ENCODE measurements at places on chromosomes 12 and 14. TPM values are rescaled to one million over a fixed set of nuclear protein-coding genes. Genes with fewer than 3 reads are reported as not detected.
A peak's percentile ranks its signal among the peaks of the same experiment; 100 is the strongest.

HOTAIR gene
- 2.2 TPM for polyA plus RNA-seq

SEL1L gene
- polyA plus RNA-seq: 89.2 TPM

NYNRIN gene
- polyA plus RNA-seq: 54.6 TPM

MPHOSPH9 gene
- 55.9 TPM for polyA plus RNA-seq

PGF gene
- 5.5 TPM for polyA plus RNA-seq

OAS1 gene
- 14.3 TPM for polyA plus RNA-seq

KRT8 gene
- 223 TPM for polyA plus RNA-seq

TAS2R20 gene
- polyA plus RNA-seq: 3.2 TPM

DBX2 gene
- 0.08 TPM for polyA plus RNA-seq

- DNase-seq: no peak
Observed at GRCh38 chr12:88419794-88420193, 160.5 kb downstream of the KITLG start.

- DNase-seq: no peak
Observed at GRCh38 chr12:99277591-99278379, 369.8 kb upstream of the GARIN6 start.

GRCh38 chr12:76666290-76666835, 97.6 kb upstream of the ZDHHC17 start:
- DNase-seq: no peak

GRCh38 chr14:63981569-63981968, 128.8 kb downstream of the SYNE2 start:
- no peak for DNase-seq

DNA sequence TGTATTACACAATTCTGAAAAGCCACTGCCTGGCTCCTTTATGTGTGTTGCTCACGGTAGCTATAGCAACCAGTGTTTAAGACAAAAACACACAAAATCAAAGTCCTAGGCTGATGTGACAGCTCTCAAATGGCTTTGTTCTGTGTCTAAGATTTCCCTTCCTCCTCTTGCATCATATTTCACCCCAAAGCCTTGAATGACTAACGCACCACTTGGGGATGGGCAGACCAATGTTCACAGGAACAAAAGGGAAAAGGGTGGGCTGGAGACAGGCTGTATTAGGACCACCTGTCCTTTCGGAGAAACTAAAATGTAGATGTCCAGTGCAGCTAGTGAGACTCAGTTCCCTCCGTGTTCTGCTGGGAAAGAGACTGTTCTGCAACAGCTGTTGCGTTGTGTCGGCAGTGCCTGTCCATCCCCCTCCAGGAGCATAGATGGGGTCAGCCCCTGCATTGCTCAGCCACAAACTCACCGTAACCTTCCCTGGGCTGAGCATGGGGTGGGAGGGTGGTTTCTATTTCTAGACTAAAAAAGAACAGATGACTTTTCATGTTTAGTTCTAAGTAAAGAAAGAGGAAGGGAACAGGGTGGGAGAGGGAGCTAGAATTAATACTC, 26.8 kb upstream of the DAAM1 start:
- peak; percentile 76 for DNase-seq

GRCh38 chr12:119006746-119007145, 25.4 kb downstream of the SRRM4 start:
- DNase-seq: no peak

DNA sequence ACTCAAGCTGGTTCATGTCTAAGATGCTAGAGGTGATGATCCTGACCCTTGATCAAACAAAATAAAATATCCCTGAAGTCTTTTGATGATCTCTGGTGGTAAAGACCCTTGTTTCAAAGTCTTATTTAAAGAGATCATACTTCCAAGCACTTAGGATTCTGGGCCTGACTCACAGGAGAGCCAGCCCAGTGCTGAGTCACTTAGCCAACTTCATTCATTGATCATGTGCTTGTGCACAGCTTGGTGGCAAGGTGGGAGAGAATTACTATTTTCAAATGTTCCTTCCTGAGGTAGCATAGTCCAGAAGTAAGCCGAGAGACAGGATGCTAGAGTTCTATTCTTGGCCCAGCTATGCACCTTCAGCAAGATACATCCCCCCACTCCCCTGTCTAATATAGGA, 40.6 kb downstream of the SCN8A start:
- no peak for DNase-seq

DNA sequence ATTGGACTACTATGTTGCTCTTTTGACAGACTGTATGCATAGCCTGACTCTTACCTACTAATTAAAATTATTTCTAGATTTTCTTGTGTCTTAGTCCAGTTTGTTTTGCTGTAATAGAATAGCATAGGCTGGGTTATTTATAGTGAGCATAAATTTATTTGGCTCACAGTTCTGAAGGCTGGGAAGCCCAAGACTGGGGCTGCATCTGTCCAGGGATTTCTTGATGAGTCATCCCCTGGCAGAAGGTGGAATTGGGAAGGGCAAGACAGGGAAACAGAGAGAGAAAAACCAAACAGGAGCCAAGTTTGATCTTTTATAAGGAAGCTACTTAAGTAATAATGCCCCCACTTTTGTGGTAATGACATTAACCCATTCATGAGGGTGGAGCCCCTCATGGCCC, 759.2 kb upstream of the LRFN5 start:
- DNase-seq: no peak

GRCh38 chr12:92603741-92604432, 98.9 kb upstream of the PLEKHG7 start:
- no peak for DNase-seq

- no peak for DNase-seq
Observed at GRCh38 chr14:87059060-87059839, 933.7 kb downstream of the GALC start.

DNA sequence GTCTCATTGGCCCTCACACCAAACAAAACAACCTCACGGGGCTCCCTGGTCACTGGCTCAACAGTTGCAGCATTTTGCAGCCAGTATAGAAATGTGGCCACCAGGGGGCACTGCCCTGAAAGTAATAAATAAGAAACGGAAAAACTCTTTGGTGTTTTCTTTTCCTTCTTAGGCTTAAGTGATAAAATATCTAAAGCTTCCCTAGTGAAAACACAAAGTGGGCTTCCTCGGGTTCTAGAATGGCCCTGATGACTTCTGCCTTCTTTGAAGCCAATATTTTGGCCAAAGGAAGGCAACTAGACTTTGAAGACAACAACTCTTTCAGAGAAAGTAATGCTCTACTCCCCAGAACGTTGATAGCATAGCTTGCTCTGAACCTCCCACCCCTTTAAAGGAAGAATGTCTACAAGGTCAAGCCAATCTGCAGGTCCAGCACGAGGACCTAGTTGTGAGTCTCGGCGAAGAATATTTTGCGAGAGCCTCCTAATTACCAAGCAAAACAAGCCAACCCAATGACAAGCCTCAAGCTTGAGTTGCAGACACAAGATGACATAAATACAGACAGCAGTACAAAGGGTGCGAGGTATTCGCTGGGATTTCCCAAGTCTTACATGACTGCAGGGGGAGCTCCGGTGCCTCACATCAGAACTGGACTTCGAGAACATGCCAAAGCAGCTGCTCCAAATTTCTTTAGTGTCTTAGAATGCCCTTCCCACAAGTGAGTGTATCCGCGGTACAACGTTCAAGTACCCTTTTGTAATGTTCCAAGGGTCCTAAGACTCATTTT, 2.6 kb downstream of the ITPK1 start:
- peak; percentile 82 for DNase-seq

DNA sequence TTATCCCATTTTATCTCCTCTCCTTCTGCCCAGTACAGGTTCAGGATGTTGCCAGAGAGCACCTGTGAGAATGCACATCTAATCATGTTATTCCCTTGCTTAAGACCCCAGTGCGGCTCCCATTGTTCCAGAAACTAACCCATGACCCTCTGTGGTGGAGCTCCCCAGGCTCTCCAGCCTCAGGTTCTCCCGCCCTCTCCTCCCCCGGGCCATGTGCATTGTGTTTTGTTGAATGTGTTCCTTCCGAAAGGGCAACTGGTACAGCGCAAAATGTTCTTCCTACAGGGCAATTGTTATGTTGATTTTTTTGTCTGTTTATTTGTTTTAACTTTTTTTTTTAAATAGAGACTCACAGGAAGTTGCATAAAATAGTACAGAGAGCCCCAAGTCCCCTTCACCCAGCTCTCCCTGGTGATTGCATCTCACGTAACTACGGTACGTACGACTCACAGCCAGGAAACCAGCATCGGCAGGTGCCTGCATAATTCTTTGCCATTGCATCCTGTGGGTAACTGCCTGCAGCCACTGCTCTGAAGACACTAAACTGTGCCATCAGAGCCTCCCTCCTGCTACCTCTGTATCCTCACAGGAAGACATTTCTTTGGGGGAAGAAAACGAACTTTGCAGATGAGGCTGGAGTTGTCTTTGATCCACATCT, 31.2 kb downstream of the TMEM132C start:
- no peak for DNase-seq

DNA sequence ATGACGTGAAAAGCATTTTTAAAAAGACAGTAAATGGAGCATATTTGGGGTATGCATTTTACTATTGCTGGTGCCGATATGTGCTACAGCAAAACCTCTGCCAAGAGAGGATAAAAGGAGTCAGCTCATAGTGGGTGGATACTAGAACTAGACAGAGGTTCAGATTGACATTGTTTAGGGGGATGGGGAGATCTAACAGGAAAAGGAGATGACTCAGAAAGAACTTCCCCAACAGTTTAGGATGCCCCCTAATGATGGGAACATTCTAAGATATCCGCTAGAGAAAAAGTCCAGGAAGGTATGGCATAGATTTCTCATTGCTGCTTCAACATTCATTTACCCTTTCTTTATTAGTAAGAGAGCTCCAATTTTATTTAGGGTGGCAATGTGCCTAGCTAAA, 110.5 kb upstream of the CLEC14A start:
- DNase-seq: no peak

GRCh38 chr14:76784266-76784874, 23.1 kb downstream of the VASH1 start:
- no peak for DNase-seq

DNA sequence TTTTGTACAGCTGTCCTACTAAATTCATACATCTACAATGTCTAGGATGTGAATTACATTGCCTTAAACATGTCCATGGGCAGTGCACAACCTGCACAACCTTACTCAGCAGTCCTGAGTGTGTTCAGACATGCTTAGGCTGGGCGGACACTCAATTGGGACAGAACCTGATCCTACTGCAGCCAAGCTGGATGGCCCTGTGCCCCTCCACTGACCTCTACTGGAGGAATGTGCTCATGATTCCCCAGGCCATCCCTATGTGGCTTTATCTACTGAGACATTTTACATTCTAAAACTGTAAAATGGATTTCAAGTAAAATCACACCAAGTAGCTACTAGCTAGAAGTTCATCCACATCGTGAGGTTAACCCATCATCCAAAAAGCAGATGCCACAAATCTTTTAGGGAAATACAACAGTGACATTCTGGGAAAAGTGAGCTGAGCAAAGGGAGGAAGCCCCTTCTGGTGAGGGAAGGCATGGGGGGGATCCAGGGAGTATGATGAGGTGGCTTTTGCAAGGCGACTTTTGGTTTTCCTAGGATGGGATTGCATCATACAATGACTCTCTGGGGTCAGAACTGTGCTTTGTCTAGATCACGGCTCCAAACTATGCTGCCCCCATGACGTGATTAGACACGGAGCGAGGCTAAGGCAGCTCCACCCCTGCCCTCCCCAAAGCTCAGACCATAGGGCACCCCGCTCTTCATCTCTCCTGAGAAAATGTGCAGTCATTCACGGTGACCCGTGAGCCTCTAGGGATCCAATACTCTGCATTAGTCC, 911.7 kb upstream of the TMEM132C start:
- no peak for DNase-seq

DNA sequence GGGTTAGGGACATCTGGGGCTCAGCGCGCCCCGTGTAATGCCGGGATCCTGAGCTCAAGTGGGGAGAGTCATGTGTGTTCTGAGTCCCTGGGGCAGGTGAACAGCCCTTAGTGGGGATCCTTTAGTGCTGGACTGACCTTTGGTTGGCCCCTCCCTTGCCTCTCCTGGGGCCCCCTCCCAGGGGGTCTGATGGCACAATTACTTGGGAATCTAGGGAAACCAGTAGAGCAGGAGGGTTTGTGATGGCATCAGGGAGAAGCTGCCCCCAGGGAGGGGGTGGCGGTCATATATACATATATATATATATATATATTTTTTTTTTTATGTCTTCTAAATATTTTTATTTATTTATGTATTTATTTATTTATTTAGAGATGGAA, at the start of gene MORN3:
Gene MORN3 (minus strand): TSS at position 134 of the 380 bp plus-strand sequence. CDS start 171 bp downstream, outside the sequence.
- DNase-seq: no peak

- DNase-seq: no peak
Observed at GRCh38 chr12:6061660-6062059, 62.8 kb downstream of the VWF start.

DNA sequence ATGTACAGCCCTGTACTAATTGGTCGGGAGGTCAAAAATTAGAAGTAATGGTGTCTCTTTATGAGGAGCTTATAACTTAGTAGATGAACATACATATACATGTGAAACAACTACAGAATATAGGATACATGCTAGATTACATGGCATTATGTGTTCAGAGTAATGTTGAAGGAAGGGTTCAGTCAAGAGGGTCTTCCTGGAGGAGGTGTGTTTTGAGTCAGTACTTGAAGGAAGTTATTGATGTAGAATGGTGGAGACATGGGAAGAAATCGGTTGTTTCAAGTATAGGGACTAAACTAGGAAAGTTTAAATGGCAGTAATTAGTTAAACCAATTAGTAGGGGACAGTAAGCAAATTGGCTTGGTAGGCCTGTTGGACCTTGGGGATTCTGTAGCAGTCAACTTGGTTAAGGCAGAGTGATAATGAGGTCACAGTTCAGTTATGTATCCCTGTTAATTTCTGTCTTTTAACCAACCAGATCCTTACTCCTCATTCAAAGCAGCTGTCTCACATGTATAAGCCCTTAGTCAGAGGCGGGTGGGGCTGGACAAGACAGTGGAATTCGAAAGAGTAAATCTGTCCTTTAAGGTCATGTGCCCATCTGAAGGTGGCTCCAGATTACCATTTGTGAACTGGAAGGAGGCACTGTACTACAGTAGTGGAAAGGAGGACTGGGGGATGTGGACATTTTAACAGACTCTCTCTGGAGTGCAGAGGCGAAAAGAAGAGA, 3.5 kb upstream of the ANKRD52 start:
- DNase-seq: no peak

DNA sequence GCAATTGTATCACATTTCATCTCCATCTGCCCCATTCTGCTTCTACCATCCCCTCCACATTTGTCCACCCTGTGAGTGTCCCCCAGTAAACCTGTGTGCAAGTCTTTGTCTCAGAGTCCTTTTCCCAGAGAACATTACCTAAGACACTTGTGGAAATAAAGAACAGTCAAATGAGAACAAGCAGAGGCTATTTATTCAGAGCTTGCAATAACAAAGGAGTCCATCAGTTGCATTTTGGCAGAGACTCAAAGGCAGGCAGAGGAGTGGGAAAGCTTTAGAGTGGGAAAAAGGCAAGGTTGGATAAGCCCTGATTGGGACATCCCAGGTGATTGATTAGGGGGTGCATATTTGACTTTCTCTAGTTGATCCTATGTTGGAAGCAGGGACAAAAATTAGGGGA, 18.2 kb upstream of the PPFIBP1 start:
- no peak for DNase-seq

Data from left kidney (tissue), 8 donors.